ENCODE measurements at places on chromosomes 5 and 9.

- no peak for DNase-seq
Measured at GRCh38 chr9:90140131-90140818, 502.3 kb downstream of the DIRAS2 start.

DNA sequence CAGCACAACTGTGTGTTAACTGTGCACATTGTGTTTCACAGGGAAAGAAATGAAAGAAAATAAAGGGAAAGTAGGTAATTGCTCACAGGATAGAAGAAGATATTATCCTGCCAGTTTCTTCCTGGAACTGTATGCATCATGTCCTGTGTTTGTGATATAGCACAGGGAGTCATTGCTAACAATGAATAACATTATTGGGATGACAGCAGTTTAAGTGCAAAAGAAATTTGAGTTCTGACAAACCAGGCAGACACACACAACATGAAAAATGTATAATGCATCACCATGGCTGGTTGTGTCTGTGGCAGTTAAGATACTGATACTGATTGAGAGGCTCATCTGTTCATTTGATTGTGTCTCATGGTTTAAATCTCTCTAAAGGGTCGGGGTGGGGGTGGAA lies 145.4 kb downstream of the SPATA31D1 start:
- no peak for DNase-seq

- DNase-seq, result no peak
Measured at GRCh38 chr5:75192804-75193203, 43.9 kb downstream of the ANKRD31 start.

DNA sequence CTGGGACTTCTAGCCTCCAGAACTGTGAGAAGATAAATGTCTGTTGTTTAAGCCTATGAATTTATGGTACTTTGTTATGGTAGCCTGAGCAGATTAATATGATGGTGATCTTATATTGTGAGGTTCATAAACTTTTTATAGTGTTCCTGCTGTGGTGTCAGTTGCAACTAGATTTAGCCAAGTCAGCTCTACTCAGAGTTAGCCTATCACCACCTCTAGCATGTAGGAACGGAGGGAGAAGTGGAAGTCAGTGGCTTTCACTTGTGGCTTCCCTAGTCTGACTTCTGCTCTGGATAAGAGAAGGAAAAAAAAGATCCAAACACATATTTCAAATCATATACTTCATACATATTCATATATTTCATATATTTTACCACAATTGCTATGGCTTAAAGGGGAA lies 6.6 kb downstream of the POC5 start:
- no peak for DNase-seq

DNA sequence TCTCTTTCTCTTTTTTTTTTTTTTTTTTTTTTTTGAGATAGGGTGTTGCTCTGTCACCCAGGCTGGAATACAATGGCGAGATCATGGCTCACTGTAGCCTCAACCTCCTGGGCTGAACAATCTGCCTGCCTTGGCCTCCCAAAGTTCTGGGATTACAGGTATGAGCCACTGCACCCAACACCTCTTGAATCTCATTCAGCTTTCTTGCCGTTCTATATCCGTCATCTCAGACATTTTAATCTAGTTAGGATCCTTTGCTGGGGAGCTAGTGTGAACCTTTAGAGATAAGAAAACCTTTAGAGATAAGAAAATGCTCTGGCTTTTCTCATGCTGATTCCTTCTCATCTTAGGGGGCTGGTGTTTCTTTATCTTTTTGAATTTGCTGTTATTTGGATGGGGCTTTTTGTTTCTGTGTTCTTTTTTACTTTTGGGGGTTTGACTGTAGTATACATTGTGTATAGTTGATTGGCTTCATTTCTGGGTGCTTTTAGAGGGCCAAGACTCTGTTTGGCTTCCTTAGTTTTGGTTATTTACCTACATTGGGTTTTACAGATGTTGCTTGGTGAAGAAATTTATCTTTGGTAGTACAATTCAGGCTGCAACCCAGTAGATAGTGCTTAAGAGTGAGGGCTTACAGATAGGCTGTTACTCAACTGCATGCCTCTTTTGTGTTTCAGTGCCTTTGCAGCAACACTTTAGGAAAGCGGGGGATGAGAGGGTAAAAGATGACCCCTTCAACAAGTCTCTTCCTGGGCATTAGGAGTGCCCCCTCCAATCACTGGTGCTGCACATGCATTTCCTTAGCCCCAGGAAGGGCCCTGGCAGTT lies 41.9 kb upstream of the SLC36A1 start:
- DNase-seq, result no peak

GRCh38 chr9:93316726-93317494 lies 133.0 kb downstream of the WNK2 start:
- DNase-seq, result no peak

GRCh38 chr9:77848897-77849296 lies 182.7 kb downstream of the GNAQ start:
- DNase-seq, result no peak

GRCh38 chr9:110116543-110116885 lies 91.4 kb downstream of the C9orf152 start:
- no peak for DNase-seq

- peak; percentile 41 for DNase-seq
Measured at GRCh38 chr5:44809215-44809955, 638 bp downstream of the MRPS30 start.

DNA sequence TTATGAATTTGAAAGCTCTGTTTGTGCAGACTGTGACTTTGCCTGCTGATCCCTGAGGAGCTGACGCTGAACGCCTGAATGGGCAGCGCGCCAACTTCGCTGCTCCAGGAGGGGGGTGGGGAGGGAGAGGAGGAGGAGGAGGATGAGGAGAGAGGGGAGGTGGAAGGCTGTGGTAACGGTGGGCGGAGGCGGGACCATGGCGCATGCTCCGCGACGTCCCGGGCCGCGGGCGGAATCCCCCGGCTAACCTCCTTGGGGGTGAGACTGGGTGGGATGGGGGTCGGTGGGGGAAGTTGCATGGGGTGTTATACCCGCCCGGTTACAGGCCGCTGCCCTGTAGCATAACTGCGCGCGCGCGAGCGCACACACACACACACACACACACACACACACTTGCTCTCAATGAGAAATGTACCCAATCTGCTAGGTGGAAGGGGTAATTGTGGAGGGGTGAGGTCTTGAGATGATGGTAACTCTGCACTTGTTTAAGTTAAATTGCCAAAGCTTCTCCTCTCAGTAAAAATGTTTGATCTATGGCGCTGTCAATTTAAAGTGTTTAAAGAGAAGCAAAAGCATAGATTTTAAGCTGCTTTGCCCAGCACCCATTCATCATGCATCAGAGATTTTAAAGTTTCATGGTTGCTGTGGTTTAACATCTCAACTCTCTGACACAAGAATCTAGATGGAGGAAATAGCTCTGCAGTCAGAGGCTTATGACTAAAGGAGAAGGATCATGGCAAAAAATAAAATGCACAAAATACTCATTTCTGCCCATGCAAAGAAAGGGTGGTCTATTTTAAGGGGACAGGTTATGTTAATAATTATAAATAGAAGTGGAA lies 76.6 kb upstream of the TBCA start:
- DNase-seq, result peak; percentile 6

DNA sequence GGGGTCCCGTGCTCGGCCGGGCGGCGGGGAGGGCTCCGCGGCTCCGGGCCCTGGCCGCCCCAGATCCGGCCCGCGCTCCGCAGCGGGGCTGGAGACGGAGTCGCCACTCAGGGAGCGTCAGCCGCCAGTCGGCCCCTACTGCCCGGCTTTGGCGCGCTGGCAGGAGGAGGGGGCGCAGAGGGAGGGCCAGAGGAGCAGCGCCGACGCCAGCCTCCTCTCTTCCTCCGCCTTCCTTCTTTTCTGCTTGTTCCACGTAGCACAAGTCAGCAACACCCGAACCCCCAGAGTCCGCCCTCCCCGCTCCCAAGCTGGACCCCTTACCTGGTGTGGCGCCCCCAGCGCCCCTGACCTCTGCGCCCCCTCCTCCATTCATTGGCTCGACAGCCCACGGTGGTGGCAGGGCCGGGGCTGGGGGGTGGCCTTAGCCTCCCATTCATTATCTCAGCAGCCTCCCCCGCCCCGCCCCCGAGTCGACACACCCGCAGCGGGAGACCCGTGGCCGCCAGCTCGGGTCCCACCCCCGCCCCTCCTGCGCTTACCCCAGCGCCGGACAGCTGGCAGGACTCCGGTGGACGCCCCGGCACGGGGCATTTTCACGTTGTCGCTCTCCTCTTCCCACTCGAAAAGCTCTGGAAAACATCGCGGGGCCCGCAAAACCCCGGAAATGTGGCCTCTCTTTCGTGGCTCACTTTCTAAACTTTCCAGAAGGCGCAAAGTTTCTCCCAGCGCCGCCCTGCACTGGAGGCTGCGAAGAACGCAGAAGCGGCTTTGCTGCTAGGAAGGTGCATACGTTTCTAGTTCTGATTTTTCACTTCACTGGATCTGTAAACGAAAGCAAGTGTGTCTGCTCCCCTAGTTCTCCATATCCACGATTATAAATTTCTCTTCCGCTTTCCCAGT lies at the start of gene LPAR1:
Gene LPAR1 (minus strand): TSS at position 140 of the 900 bp plus-strand sequence. CDS start 66,353 bp downstream, outside the sequence.
- DNase-seq, result no peak

DNA sequence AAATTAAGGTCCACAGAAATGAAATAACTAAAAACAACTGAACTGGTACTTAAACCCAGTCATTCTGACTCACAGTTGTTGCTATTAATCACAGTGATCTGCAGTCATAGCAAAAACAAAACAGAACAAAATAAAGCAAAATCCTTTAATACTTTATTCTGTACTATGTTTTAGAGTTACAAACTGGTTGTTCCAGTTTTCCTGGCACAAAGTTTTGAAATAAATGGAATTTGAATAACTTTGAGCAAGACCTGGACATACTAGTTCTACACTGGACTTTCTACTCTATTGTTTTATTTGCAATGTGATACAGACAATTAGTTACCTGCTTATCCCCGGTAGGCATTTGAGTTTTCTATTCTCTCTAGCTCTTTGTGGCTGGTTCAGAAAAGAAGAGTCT lies 147.9 kb downstream of the DMRT2 start:
- no peak for DNase-seq

DNA sequence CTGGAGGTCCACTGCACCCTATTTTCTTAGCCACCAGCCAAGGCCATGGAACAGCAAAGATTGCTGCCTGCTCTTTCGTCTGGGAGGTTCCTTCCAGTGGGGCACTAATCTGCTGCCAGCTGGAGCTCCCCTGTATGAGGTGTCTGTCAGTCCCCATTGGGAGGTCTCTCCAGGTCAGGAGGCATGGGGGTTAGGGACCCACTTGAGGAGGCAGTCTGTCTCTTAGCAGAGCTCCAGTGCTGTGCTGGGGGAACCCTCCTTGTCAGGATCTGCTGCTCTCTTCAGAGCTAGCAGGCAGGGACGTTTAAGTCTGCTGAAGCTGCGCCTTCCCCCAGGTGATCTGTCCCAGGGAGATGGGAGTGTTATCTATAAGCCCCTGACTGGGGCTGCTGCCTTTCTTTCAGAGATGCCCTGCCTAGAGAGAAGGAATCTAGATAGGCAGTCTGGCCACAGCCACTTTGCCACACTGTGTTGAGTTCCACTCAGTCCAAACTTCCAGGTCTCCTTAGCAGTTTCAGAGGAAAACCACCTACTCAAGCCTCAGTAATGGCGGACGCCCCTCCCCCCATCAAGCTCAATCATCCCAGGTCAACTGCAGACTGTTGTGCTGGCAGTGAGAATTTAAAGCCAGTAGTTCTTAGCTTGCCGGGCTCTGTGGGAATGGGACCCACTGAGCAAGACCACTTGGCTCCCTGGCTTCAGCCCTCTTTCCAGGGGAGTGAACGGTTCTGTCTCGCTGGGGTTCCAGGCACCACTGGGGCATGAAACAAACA lies 317.7 kb downstream of the LRRC70 start:
- no peak for DNase-seq

- no peak for DNase-seq
Measured at GRCh38 chr9:78479441-78479840, 182.5 kb downstream of the PSAT1 start.

- DNase-seq, result no peak
Measured at GRCh38 chr5:132854301-132854700, 12.0 kb downstream of the GDF9 start.

DNA sequence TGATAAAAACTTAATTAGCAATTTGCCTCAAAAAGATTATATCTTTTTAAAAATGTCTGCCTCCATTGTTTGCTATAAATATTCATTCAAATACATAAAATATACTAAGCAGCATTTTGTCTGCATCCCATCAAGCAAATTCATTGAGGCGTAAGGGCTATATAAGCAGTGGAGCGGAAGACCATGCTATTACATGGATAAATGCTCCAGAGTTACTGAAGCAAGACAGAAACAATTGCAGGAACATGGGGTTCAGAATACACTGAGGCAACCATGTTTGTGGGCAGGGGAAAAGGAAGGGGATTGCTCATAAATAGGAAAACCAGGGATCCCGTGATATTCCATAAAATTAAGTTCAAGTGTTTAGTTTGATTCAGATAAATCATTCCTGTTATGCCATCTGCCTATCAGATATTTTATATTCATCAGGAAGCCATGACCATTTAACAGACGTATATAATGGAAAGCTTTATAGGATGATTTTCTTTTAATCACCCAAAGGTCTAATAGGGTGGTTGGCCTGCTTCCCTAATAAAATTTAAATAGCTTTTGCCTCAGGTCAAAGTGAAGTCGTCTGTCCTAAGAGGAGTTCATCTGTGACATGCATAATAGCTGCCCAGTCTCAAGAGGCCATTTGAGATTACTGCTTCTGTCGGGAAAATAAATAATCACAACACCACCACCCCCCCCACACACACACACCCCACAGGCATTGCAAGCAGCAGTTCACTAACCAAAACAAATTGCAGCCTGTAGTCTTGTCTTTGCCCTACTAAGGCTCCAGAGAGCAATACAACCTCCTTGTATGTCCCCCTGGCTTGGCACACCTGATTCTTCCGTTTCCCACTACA lies 105.2 kb downstream of the RASEF start:
- no peak for DNase-seq

DNA sequence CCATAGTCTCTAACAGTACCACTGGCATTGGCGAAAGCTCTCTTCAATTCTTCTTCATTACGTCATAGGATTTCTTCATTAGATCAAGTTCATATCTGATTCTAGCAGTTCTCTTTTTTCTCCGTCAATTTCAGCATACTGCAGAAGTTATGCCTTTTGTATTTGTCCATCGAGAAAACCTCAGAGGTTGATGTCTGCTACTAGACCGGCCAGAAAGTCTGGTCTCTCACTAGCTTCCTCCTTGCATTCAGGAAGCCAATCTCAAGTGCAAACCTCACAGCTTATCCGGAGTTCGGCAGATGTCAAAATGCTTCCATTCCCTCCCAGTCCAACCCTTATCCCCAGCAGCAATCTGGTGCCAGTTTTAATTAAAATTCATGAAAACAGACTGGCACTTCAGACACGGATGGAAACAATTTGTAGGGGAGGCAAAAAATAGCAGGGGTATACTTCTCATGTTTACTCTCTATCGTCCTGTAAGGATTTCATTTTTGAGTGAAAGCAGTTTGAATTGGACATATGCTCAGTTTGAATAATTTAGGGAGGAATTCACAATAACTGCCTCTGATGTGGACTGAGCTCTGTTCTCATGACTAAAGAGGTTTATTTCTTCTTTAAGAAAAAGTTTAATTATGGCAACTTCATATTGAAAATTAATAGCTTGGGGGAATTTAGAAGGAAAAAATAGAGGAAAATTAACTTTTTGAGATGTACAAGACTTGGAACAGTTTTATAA lies 56.4 kb upstream of the TMC1 start:
- no peak for DNase-seq

- no peak for DNase-seq
Measured at GRCh38 chr9:38016375-38017135, 52.5 kb downstream of the SHB start.

- DNase-seq, result no peak
Measured at GRCh38 chr9:91903126-91903911, 46.7 kb downstream of the ROR2 start.
